ENCODE measurements at places on chromosomes 1 and 21.

DNA sequence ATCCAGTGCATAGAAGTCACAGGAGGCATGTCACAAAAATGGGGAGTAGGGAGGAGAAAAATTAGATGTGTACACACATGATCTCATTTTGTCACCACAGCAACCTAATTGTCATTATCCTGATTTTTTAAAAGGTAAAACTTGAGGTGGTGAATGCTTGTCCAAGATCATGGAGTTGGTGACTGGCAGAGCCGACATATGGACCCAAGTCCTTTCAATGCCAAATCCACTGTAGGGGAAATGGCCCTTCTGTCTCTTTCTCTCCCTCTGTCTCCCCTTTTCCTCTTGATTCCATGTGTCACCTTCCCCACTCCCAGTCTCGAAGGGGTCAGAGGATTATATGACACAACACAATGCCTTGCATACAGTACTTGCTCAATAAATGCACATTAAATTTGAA, 65.7 kb upstream of the JUN start:
- DNase-seq = no peak

GRCh38 chr1:90809996-90810395, 92.9 kb upstream of the BARHL2 start:
- DNase-seq = no peak

GRCh38 chr1:216794586-216794985, 71.4 kb upstream of the ESRRG start:
- no peak for DNase-seq

DNA sequence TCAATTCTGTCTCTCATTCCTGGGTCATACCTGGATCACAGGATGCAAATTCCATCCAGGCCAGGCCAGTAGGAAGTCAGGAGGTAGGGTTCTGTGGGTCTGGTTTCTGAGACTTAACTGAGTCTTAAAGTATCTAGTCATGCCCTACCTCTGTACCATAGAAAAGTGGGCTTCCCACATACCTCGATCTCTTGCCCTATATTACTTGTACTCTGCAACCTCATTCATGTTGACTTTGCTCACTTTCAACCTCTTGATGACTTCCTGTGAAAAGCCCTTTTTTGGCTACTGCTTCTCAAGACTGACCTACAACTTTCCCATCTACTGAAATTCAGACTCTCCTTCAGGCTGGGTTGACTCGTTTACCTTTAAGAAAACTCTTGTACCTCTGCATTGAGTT, 128.9 kb upstream of the C8B start:
- no peak for DNase-seq

DNA sequence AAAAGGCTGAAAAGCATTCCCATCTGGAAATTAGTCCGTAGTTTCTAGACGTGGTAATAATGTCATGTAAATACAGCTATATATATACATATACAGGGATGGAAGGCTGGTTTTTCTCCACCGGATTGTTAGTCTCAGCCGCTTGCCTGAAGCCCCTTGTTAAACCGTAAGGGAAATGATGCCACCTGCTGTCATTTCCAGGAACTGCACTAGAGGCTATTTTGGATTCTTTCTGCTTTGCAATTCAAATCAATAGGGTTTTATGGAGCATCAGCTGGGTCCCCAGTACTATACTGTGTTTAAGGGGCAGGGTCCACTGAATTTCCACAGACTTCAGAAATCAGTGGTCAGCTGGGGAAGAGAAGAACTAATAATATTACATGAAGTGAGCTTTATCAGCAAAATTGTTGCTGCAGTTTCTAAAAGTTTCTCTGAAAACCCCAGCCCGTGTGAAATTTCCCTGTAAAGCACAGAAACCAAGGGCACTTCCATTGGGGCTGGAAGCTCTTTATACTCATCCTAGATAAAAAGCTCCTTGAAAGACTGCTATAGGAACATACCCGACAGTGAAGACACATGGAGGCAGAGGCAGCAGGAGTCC, 33.8 kb upstream of the MPZL1 start:
- peak; percentile 88 for DNase-seq

- no peak for DNase-seq
These were observed 19.1 kb upstream of the KIAA0040 start for GRCh38 chr1:175211656-175212055.

GRCh38 chr1:203907901-203908300, 46.5 kb downstream of the SNRPE start:
- DNase-seq = no peak

DNA sequence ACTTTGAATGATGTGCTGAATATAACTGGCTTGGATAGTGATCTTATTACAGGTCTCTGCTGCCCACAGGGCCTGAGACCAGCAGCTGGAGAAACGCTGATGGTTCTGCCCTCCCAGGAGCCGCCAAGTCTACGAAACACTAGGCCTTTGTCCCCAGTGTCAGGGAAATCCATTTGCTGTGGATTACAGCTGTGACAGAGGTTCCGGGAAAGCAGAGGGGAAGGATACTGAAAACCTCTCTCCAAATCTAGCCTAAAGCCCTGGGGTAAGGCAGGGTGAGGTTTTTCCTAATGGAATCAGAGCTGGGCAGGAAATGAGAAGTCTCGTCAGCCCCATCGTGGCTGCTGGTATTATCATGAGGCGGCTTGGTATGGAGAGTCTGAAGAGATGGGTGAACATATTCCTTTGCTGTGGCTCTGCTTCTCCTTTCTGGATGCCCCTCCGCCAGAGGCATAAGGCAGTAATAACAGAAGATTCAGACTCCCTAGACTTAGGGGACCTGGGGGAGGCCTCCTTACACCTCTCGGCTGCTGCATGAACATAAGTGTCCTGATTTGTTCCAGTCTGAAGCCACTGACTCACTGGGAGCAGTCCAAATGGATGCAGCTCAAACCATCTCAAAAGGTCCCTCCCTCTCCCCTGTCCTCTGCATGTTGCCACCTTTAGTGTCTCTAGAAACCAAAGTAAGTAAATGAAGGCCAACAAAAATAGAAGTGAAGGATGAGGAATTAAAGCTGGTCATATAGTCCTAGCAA, 48.1 kb downstream of the PHC2 start:
- no peak for DNase-seq

- no peak for DNase-seq
These were observed 42.3 kb downstream of the LACTBL1 start for GRCh38 chr1:22930240-22930912.

- no peak for DNase-seq
These were observed 6.6 kb upstream of the CALML6 start for GRCh38 chr1:1908506-1908791.

DNA sequence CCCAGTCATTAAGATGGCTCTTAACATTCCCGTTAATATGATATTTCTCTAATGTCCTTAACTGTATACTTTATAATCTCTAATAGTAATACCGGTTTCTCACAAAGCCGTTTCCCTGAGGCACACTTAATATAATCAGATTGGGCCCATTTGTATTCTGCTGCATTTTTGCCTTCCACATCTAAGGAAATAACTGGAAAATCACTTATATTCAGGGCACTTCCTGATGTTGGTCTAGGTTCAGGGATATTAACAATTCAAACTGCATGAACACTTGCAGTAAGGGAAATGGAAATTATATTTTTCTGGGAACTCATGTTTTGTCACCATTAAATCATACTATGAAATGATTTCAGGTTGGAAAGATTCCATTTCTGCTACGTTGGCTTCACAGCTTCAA, 119.8 kb downstream of the TPR start:
- no peak for DNase-seq

- DNase-seq = no peak
These were observed 237.7 kb upstream of the CACYBP start for GRCh38 chr1:174761901-174762585.

GRCh38 chr1:176957603-176958002, 206.9 kb downstream of the ASTN1 start:
- no peak for DNase-seq

DNA sequence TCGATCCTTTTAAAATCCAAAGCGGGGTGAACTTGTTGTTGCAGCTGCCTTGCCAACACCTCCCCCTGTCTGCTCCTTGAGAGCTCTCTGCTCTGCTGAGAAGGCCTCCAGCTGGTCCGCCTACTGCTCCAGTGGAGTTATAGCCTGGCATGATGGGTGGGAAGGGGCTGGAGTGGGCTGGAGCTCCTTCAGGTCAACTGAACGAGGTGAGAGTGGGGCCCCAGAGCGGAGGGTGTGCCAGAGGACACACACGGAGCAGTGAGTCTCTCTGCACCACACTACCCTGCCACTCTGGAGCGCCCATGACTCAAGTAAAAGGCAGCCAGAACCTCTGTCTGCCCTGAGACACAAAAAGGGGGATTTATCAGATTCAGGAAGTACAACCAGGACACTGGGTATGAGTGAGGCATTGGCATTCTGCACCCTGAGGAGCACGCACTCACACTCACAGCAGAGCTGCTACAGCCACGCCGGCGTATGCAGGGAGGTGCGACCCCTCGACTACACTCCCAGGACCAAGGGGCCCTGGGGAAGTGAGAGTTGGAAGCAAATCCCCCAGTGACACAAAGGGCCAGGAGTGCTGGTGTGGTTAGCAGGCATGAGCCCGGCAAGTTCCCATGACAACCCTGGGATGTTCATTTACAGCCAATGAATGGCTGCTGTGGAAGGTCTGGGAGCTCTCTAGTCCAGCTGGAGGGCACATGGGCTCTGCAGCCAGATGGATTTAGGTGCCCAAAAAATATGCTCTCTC, 28.0 kb upstream of the EVA1B start:
- DNase-seq = no peak

- DNase-seq = no peak
These were observed 80.0 kb downstream of the USP25 start for GRCh38 chr21:15809818-15810217.

GRCh38 chr1:157131281-157131680, 6.9 kb downstream of the ETV3 start:
- DNase-seq = no peak

DNA sequence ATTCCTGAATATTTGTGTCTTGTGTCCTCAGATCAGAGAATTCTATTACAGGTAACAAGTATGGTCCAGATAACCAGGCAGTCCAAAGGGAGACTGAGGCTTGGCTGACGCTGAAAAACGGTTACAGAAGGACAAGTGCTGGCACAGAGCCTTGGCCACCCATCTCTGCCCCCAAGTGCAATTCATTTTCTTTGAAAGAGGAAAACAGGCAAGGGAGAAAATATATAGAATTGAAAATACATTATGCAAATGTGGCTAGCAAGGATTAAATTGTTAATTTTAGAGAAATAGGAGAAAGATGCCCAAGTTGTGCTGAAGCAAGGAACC, 1.2 kb downstream of the SORT1 start:
- DNase-seq = no peak

GRCh38 chr1:245856944-245857531, 650.0 kb downstream of the SMYD3 start:
- no peak for DNase-seq

- DNase-seq = no peak
These were observed 7.4 kb downstream of the CFAP74 start for GRCh38 chr1:1996207-1996651.

- DNase-seq = no peak
These were observed 64.1 kb downstream of the TIAM1 start for GRCh38 chr21:31279986-31280385.

DNA sequence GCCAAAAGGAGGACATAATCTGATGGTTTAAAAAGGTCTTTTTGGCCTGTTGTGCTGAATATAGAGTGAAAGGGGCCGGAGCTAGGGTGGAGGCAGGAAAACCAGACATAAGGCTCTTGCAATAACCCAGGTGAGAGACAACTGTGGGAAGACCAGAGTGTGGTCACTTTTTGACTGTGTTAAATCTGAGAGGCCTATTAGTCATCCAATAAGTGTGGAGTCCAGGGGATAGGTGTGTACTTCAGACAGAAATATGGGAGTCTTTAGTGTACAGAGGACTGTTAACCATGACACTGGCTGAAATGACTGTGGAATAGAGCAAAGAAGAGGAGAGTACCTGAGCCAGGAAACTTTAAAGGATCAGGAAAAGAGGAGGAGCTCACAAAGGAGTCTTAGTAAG, 89.3 kb downstream of the VAV3 start:
- no peak for DNase-seq

DNA sequence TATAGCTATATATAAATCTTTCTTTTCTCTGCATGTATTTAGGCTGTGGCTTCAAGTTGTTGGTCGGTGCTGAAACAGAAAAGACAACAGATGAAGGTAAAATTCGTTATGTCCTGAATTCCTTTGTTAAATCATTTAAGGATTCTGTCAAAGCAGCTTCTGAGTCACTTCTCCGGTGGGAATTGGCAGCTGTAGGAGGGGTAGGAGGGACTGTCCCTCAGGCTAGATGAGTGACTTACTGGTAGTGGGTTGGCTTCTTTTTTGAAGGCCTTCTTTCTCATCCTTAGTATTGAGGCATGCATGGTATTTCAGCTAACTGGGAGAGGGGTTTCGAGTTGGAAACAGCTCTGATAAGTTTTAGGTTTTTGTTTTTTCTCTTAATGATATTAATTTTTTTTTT, 22.1 kb upstream of the NEXN start:
- DNase-seq = no peak

- DNase-seq = no peak
These were observed 1.1 kb upstream of the DNAJC28 start for GRCh38 chr21:33492571-33492970.

- DNase-seq = no peak
These were observed 1.9 kb downstream of the S100A10 start for GRCh38 chr1:151991663-151992302.

GRCh38 chr1:214234635-214235025, 46.3 kb upstream of the SMYD2 start:
- no peak for DNase-seq

GRCh38 chr1:160163615-160164014, 12.2 kb downstream of the ATP1A4 start:
- no peak for DNase-seq

DNA sequence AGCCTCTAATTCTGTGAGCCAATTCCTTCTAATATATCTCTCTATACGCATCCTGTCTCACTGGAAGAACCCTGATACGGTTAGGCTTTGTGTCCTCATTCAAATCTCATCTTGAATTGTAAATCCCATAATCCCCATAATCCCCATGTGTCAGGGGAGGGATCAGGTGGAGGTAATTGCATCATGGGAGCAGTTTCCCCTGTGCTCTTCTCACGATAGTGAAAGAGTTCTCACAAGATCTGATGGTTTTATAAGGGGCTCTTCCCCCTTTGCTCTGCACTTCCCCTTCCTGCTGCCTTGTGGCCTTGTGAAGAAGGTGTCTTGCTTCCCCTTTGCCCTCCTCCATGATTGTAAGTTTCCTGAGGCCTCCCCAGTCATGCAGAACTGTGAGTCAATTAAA, 116.1 kb downstream of the MRPS6 start:
- DNase-seq = no peak

- DNase-seq = no peak
These were observed 37.9 kb upstream of the MUTYH start for GRCh38 chr1:45378184-45378583.
